ENCODE measurements at places on chromosomes 16 and 17.

GRCh38 chr17:82882715-82883418 is 43.0 kb upstream of the ZNF750 start:
- peak; percentile 74 for DNase-seq

GRCh38 chr17:47192554-47192953 is 3.5 kb upstream of the CDC27 start:
- no peak for DNase-seq

- no peak for DNase-seq
Measured at GRCh38 chr17:38560503-38561318, 45.0 kb downstream of the SRCIN1 start.

GRCh38 chr16:78930561-78930960 is 670.0 kb downstream of the MAF start:
- DNase-seq, result no peak

GRCh38 chr17:79774561-79774975 is 3.4 kb upstream of the CBX2 start:
- no peak for DNase-seq

DNA sequence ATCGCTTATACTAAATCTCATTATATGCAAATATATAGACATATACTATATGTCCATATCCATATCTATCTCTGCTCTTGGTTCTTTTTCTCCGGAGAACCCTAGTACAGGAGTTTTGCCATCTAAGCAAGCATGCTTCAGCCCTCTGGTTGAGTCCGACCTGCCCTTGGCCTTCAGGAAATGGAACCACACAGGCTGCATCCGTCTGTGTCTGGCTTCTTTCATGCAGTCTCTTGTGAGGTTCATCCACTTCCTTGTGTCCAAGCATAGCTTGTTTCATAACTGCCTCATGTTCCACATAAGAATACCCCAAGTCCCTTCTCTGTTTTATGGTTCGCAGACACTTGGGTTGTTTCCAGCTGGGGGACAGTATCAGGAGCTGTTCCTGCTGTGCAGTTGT is 16.8 kb downstream of the SNX20 start:
- DNase-seq, result no peak

GRCh38 chr16:85005285-85006069 is 5.9 kb downstream of the ZDHHC7 start:
- DNase-seq, result no peak

DNA sequence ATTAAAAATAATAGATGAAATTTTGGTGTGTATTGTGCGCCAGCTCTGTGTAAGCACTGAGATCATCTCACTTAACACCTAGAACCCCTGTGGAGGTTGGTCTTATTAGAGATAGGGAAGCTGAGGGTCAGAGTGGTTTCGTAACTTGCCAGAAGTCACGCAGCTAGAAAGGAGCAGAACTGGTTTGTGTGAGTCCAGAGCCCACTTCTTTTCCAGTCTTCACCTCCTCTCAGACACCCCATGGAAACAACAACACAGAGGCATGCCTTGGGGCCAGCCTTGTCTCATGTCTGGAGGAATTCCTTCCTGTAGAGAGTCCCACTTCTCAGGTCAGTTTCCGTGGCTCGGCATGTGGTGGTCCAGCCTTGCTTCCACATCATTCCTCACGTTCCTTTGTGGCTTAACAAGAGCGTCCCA is 16.5 kb downstream of the YPEL2 start:
- no peak for DNase-seq

- DNase-seq, result no peak
Measured at GRCh38 chr16:12294471-12294870, 317.9 kb downstream of the SNX29 start.

DNA sequence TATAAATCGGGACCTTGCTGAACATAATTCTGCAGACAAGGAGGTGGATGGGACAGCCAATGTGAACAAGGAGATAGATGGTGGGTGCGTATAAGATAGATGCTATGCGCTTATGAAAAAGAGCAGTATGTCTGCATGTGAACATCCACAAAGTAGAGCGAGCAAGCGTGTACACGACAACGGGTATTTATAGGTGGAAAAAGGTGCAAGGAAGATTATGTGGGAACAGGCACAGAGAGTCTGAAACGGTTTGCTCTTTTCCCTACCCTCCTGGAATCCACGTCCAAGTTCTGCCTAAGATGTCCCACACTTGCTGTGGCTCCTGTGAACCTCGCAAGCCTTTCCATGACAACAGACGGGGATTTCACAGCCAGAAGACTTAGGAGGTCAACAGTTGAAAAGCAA is 43.0 kb downstream of the SNX11 start:
- no peak for DNase-seq

DNA sequence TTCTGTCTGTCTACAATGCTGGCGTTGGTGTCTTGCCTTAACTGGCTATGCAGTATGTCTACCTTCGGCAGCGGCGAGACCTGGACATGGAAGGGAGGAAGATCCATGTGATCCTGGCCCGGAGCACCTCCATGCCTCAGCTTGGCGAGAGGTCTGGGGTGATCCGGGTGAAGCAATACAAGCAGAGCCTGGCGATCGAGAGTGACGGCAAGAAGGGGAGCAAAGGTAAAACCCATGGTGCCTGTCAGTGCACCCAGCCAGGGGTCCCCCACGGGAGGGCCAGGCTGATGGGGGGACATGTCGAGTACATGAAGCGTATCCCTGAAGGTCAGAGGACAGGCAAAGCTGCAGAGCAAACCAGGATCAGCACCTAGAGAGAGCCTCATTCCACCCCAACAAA is 22.8 kb downstream of the PCTP start:
- no peak for DNase-seq

GRCh38 chr17:58501451-58501850 is 13.0 kb downstream of the MTMR4 start:
- DNase-seq, result no peak

- no peak for DNase-seq
Measured at GRCh38 chr16:89696670-89697128, 4.8 kb downstream of the SPATA2L start.

GRCh38 chr17:40224718-40225550 is 5.8 kb downstream of the WIPF2 start:
- DNase-seq, result no peak

DNA sequence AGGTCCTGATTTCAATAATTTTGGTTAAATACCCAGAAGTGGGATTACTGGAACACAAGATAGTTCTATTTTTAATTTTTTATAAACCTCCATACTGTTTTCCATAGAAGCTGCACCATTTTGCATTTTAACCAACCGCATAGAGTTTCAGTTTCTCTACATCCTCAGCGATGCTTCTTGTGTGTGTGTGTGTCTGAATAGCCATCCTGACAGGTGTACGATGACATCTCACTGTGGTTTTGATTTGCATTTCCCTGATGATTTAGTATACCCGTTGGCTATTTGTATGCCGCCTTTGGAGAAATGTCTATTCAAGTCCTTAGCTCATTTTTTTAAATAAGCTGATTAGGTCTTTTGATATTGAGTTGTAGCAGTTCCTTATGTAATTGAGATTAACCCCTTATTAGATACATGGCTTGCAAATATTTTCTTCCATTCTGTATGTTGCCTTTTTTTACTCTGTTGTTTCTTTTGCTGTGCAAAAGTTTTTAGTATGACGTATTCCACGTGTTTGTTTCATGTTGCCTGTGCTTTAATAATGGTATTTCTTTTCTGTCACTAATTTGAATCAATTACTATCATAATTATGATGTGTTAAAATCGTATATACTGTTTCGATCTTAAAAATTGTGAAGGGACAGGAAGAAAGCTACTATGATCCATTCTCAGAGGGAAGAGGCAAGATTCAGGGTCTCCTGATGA is 227.2 kb upstream of the MON1B start:
- no peak for DNase-seq

GRCh38 chr17:4362141-4362540 is 4.3 kb downstream of the UBE2G1 start:
- no peak for DNase-seq

- DNase-seq, result no peak
Measured at GRCh38 chr17:12358477-12358876, 307.2 kb upstream of the MYOCD start.

- no peak for DNase-seq
Measured at GRCh38 chr16:58699151-58699550, 14.6 kb upstream of the SLC38A7 start.

DNA sequence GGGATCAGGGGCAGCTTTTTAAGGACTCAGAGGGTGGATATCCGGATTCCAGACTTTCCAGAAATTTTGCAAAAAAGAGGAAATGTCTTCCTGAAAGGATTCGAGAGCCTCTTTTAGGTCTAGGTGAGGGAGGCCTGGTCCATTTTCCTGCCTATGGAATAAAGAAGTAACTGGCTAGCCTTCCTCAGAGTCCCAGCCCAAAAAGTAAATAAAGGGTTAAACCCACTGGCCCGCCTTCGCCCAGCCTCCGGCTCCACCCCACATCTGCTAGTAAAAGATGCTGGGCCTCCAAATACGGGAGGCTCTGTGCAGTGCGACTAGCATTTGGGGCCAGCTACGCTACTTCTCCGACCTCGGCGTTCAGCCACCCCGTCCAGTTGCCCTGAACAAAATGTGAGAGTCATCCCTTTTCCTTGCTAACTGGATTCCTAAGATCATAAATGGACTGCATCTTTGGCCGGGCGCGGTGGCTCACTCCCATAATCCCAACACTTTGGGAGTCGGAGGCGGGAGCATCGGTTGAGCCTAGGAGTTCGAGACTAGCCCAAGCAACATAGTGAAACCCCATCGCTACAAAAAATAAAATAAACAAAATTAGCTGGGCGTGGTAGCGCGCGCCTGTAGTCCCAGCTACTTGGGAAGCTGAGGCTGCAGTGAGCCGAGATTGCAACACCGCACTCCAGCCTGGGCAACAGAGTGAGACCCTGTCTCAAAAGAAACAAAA is 824 bp upstream of the MPP2 start:
- no peak for DNase-seq

GRCh38 chr17:15967706-15968399 is 22.9 kb downstream of the ADORA2B start:
- no peak for DNase-seq

GRCh38 chr16:57788951-57789350 is 13.3 kb downstream of the KIFC3 start:
- no peak for DNase-seq

GRCh38 chr17:40915199-40915661 is 22.2 kb downstream of the KRT23 start:
- no peak for DNase-seq

DNA sequence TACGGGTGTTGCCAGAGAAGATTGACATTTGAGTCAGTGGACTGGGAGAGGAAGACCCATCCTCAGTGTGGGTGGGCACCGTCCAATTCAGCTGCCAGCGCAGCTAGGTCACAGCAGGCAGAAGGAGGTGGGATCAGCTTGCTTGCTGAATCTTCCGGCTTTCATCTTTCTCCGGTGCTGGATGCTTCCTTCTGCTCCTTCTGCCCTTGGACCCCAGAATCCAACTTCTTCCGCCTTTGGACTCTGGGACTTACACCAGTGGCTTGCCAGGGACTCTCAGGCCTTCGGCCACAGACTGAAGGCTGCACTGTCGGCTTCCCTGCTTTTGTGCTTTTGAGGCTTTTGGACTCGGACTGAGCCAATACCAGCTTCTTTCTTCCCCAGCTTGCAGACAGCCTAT is 46.1 kb upstream of the RPL38 start:
- DNase-seq, result no peak

DNA sequence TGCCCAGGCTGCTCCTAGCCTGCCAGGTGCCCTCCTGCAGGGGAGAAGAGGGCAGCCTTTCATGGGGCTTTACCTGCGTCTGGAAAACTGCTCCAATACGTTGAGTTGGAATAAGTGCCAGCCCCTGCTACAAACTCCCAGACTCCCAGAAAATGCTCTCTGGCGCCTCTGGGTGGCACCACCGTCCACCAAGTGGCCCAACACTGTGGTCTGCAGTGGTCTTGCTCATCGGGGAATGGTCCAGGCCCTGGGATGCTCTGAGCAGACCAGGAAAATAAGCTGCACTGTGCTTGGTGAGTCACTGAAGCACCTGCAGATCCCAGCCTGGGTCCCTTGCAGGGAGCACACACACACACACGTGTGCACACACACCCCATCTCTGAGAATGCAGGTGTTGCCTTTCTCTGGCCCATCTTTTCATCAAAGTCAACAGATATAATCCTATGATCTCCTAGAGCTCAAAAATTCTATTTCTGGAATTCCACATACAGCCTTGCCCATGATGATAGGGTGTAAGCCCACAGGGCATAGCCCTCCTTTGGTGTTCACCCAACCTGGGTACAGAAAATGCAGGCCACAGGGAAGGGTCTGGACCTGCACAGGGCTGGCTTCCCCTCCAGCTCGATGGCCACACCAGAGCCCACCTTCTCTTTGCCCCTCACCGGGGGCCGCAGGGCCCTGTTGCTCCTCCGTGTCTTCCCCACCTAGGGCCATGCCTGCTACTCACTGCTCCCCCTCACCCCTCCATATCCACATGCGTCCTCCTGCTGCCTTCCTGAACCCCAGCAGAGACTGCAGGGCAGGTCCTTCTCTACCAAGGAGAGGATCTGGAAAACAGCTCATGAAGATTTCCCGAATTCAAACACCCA is 20.5 kb downstream of the CDIP1 start:
- DNase-seq, result no peak

GRCh38 chr16:78460428-78460827 is 361.0 kb downstream of the WWOX start:
- DNase-seq, result no peak

GRCh38 chr16:65713181-65713808 is 591.4 kb upstream of the CDH11 start:
- DNase-seq, result no peak

DNA sequence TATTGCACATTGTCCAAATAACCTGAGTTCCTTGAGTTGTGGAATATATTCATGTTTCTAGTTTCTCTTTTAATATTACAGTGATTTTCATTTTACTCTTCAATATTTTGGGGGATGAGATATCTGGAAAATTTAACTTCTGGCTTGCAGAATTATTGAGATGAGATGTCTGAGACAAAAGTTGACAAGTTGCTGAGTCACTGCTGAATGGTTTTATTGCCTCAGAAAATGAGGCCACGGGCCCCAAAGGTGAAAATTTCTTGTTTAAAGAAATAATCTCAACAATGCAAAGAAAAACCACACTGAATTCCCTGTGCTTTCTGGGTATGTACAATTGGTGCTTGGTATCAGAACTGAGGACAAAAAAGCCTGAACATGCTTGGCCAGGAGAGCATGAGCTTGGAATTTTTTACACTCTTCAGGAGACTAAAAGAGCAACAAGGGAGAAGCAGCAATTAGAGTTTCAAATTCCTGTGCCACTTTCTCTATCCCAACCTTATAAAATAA is 129.2 kb upstream of the TOM1L1 start:
- no peak for DNase-seq

- peak; percentile 19 for DNase-seq
Measured at GRCh38 chr17:6755731-6756184, at the start of gene XAF1. XAF1 (plus strand) TSS chr17:6756046; CDS start chr17:6756079, 33 bp downstream.

DNA sequence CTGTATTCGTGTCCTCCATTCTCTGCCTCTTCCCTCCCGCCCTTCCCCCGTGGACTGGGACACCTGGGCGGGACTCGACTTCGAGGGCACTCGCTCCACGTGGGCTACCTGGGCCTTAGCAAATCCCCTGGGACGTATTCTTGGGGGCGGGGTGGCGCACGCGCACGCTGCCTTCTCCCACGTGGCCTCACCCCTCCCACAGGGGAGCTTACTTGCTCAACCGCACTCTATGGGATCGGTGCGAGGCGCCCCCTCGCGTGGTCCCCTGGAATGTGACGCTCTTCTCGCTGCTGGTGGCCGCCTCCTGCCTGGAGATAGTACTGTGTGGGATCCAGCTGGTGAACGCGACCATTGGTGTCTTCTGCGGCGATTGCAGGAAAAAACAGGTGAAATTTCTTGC is 3.5 kb downstream of the VMO1 start:
- no peak for DNase-seq

Data from activated CD4-positive, CD25-positive, alpha-beta regulatory T cell (primary cell).